ENCODE measurements at places on chromosomes 6 and 20.

- DNase-seq = no peak
Observed at GRCh38 chr20:32072168-32072750, 20.2 kb downstream of the HCK start.

DNA sequence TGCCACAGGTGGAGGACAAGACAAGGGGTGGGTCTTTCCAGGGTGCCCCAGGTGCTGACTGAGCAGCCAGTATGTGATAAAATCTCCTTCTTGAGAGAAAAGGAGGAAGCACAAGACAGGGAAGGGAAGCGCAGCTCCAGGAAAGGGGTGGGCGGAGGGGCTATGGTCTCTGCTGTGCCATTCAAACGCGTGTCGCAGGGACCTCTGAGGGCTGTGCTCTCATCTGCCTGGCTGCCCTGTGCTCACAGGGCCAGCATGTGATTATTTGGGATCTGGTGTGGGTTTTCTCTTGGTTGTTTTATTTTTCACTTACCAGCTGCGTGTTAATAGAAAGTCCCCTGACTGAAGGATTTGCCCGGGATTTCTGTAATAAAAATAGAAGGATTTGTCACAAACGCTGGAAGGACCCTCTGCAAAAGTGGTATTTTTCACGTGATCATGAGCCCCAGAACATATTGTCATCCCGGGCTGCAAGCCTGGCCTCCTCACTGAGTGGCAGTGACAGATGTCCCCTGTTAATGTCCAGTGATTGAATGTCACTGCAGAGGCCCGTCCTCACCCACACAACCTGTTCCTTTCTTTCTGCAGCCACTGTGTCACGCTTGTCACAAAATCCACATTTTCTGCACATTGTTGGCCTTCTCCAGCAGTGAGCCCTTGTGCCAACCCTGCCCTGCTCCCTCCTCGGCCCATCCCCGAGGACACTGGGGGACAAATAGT is 35.0 kb upstream of the VSX1 start:
- no peak for DNase-seq

GRCh38 chr6:114541794-114542193 is 199.0 kb upstream of the HS3ST5 start:
- DNase-seq = no peak

GRCh38 chr6:127475135-127475822 is 16.1 kb upstream of the KIAA0408 start:
- no peak for DNase-seq

- DNase-seq = no peak
Observed at GRCh38 chr6:139354189-139354588, 20.3 kb downstream of the CITED2 start.

Measured in ecto neural progenitor cell (in vitro differentiated cells).